SK-N-DZ (cell line): ENCODE measurements at places on chromosomes 3 and 15.

DNA sequence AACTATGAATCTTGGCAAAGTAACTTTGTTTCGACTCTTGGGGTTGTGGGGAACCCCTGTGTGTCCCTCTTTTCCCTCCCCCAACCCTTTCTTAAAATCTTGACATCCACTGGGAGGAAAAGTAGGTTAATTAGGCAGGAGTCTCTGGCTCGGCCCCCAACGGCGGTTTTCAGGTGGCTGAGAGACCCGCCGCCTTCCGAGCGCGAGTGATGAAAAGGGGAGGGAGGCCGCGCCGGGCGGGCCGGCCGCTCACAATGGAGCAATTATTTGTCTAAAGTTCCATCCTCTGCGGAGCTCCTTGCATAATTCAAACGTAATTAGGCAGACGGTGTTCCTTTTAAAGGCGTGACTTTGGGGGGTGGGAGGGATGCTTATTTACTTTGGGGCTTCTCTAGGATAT is 51.7 kb downstream of the ZIC4 start:
- DNase-seq: no peak

GRCh38 chr3:69088063-69088462 is 3.3 kb downstream of the ARL6IP5 start:
- DNase-seq: no peak

- no peak for DNase-seq
These were observed 61.1 kb downstream of the MLH1 start for GRCh38 chr3:37054370-37054769.

DNA sequence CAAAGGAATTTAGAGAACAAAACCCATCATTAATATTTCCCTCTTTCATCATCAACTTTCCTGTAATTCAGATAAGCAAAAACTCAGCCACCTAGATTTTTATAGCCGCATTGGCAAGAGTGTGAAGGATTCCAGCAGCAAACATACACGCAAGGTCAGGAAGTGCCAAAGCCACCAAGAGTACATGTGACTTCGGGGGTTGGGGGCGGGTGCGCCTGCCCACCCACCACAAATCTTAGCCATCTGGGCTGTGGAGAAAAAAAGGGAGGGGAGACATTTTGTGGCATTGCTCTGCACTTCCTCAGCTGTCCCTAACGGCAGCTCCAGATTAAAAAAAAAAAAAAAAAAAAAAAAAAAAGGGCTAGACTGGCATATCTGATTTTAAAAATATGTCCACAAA is 148.4 kb downstream of the TNIK start:
- DNase-seq: no peak

- DNase-seq: no peak
These were observed 12.7 kb downstream of the KLF15 start for GRCh38 chr3:126344380-126345041.

DNA sequence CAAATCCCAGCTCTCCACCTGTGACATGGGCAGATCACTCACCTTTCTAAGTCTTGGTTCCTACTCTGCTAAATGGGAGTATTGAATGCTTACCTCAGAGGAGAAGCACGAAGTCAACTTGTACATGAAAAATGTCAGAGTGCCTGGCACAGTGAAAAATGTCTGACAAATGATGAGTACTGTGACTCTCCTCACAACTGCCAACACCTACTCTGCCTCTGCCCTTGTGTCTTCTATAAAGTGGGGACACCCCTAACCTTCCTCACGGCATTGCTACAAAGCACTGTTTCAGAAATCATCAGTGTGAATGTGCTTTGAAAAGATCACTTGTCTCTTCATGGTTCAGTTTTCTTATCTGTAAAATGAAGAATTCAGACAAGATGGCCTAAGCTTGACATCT is 940 bp upstream of the CCR1 start:
- DNase-seq: no peak

DNA sequence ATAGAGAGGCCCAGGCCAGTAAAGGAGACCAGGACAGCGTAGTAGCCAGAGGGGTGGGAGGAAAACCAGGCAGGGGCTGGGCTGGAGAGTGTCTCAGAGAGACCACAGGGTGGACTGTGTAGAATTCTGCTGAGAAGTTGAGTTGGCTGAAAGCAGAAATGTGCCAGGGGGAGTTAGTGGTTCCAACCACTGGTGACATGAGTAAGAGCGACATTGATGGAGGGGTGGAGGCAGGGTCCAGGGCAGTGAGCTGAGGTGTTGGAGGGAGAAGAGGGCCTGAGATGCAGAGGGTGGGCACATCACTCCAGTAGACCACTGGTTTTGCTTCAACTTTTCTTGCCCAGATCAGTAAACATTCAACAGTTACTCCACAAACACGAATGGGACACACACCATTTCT is 106.5 kb downstream of the ASB7 start:
- no peak for DNase-seq

GRCh38 chr3:180447136-180447535 is 154.8 kb upstream of the TTC14 start:
- no peak for DNase-seq

GRCh38 chr3:68483601-68484000 is 448.7 kb downstream of the TAFA4 start:
- DNase-seq: no peak

- DNase-seq: no peak
These were observed 12.6 kb downstream of the GTF2A2 start for GRCh38 chr15:59644756-59645155.

DNA sequence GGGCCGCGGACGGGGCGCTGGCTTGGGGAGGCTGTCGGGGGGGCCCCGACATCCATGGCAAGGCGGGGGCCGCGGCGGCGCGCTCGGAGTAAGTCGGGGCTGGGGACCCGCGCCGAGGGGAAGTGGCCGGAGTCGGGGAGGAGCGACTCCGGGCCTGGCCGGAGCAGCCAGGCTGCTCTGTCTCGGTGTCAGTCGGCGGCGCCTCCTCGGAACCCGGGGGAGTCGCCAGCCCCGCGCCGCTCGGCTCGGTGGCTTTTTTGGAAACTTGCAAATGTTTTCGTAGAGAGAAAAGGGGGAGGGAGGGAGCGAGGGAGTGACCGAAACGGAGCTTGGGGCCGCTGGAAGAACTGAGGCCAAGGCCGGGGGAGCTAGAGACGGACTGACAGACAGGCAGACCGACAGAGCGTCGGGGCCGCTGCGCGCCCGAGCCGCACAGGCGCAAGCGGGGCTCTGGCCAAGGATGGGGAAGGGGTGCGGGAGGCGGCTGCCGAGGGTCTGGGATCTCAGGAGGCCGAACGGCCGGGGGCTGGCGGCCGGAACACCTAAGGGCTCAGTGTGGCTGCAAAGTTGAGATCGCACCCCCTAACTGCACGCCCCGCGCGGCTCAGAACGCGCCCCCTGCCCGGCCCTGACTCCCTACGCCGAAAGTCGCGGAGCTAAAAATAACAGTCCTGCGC is 5.0 kb downstream of the PTH1R start:
- no peak for DNase-seq

DNA sequence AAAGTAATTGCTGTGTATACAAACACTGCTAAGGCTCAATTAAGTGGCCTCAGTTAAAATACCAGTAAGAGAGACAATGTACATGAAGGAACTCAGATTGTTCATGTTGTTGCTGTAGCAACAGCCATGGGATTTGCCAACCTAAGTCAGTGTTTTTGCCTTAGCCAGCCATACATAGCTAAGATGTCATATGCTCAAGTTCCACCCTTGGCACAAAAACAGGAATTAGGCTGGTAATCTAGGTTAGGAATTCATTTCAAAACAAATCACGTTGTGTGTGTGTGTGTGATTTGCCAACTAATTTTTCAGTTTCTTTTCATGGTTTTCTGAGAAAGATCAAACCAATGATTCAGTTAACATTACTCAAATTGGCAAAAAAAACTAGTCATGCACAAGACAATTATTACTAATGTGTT is 143.7 kb upstream of the KCNMB2 start:
- no peak for DNase-seq

DNA sequence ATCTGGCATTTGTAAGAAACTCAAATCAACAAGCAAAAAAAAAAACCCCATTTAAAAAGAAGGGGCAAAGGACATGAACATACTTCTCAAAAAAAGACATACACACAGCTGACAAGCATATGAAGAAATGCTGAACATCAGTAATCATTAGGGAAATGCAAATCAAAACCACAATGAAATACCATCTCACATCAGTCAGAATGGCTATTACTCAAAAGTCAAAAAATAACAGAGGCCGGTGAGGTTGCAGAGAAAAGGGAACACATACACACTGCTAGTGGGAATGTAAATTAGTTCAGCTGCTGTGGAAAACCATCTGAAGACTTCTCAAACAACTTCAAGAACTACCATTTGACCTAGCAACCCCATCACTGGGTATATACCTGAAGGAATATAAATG is 199.4 kb upstream of the THBS1 start:
- DNase-seq: no peak

DNA sequence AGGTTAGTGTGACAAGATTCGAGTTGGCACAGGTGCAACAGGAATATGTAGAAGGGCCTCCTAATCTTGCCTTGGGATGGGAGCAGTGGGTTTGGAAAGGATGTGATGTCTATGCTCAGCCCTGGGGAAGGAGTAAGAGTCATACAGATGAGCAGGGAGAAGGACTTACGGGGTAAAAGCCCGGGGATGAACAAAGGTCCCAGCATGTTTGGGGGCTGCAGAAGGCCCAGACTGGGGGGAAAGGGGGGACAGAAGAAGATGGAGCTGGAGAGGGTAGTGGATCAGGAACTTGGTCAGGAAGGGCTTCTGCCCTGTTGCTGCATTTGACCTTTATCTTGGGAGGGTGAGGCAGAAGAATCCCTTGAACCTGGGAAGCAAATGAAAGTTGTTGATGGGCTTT is 240.1 kb upstream of the ST8SIA2 start:
- DNase-seq: no peak
